Osteocyte (in vitro differentiated cells): ENCODE measurements at places on chromosomes 3 and 15. TPM values are rescaled to one million over a fixed set of nuclear protein-coding genes. Genes with fewer than 3 reads are reported as not detected.
A peak's percentile ranks its signal among the peaks of the same experiment; 100 is the strongest.

- H3K4me3 ChIP-seq, result peak overlapping the region; percentile 63
- DNase-seq, result no peak
- peaks cover 23% of the 10 kb centered on the region for H3K4me1 ChIP-seq
- H3K27ac ChIP-seq, result no peak overlapping the region
These were observed 602 bp downstream of the TRIM71 start for GRCh38 chr3:32818229-32818969.

- no peak overlapping the region for H3K27ac ChIP-seq
- H3K36me3 ChIP-seq, result peaks cover 2% of the 10 kb centered on the region
- DNase-seq, result no peak
These were observed 42.9 kb downstream of the AKAP13 start for GRCh38 chr15:85423256-85423655.

GRCh38 chr3:81876826-81877225 is 115.4 kb upstream of the GBE1 start:
- H3K36me3 ChIP-seq, result no peaks in the 10 kb centered on the region
- H3K27me3 ChIP-seq, result no peaks in the 10 kb centered on the region
- no peak overlapping the region for H3K4me3 ChIP-seq
- H3K27ac ChIP-seq, result no peak overlapping the region
- H3K4me1 ChIP-seq, result peaks cover 18% of the 10 kb centered on the region
- no peak for DNase-seq

DNA sequence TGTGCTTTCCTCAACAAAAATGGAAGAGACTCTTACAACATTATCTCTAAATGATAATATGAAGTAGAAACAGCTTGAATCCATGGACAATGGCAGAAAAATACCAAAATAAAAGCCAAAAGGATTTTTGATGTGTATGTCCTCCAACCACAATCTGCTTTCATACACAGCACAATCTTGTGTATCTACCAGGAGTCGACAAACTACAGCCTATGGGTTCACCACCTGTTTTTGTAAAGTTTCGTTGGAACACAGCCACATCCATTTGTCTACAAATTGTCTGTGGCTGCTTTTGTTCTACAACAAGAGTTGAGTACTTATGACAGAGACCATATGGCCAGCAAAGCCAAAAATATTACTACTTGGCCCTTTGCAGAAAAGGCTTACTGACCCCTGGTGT is 88.7 kb upstream of the UBE2E2 start:
- H3K27me3 ChIP-seq, result peaks cover 16% of the 10 kb centered on the region
- H3K4me3 ChIP-seq, result no peak overlapping the region
- no peak overlapping the region for H3K27ac ChIP-seq
- DNase-seq, result no peak

- no peaks in the 10 kb centered on the region for H3K4me1 ChIP-seq
- H3K36me3 ChIP-seq, result peaks cover 3% of the 10 kb centered on the region
- H3K4me3 ChIP-seq, result no peak overlapping the region
- no peak for DNase-seq
- no peak overlapping the region for H3K27ac ChIP-seq
- no peaks in the 10 kb centered on the region for H3K27me3 ChIP-seq
These were observed 27.1 kb downstream of the ITPR1 start for GRCh38 chr3:4520033-4520816.

GRCh38 chr15:63601704-63602185 is 4.6 kb downstream of the FBXL22 start:
- DNase-seq, result no peak
- H3K27me3 ChIP-seq, result no peaks in the 10 kb centered on the region
- H3K4me3 ChIP-seq, result peak overlapping the region; percentile 85
- H3K4me1 ChIP-seq, result peaks cover 23% of the 10 kb centered on the region

- no peaks in the 10 kb centered on the region for H3K36me3 ChIP-seq
- H3K27ac ChIP-seq, result no peak overlapping the region
- DNase-seq, result no peak
- H3K27me3 ChIP-seq, result no peaks in the 10 kb centered on the region
- no peak overlapping the region for H3K4me3 ChIP-seq
These were observed 35.0 kb upstream of the TJP1 start for GRCh38 chr15:29857221-29857789.

DNA sequence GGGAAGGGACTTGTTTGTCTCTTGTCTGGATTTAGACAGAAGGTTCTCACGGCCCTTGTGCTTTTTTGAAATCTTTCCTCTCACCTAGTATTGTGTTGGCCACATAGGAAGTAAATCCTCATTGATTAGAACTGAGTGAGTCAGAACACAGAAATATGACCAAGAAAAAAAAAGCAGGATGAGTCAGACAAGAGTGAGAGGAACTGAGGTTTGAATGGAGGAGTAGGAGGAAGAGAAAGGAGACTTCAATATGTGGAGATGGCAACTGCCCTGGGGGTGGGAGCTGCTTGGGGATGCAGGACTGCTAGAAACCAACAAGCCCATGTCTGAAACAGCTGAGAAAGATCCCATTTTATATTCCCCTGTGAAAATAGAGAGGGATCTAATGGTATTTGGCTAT is 194.1 kb upstream of the ZBTB20 start:
- H3K4me3 ChIP-seq, result no peak overlapping the region
- H3K27me3 ChIP-seq, result no peaks in the 10 kb centered on the region
- no peaks in the 10 kb centered on the region for H3K36me3 ChIP-seq
- no peak overlapping the region for H3K27ac ChIP-seq
- no peak for DNase-seq

GRCh38 chr15:55530861-55531313 is 22.9 kb upstream of the DNAAF4 start:
- H3K27me3 ChIP-seq, result no peaks in the 10 kb centered on the region
- no peaks in the 10 kb centered on the region for H3K36me3 ChIP-seq
- DNase-seq, result no peak
- no peak overlapping the region for H3K4me3 ChIP-seq
- H3K4me1 ChIP-seq, result peaks cover 11% of the 10 kb centered on the region

GRCh38 chr15:96561593-96561992 is 231.1 kb downstream of the NR2F2 start:
- H3K27ac ChIP-seq, result no peak overlapping the region
- H3K4me1 ChIP-seq, result no peaks in the 10 kb centered on the region
- H3K4me3 ChIP-seq, result no peak overlapping the region
- no peaks in the 10 kb centered on the region for H3K27me3 ChIP-seq
- no peak for DNase-seq

GRCh38 chr3:60841355-60841754 is 409.9 kb downstream of the FHIT start:
- H3K4me3 ChIP-seq, result no peak overlapping the region
- peaks cover 10% of the 10 kb centered on the region for H3K4me1 ChIP-seq
- no peak for DNase-seq
- peaks cover 14% of the 10 kb centered on the region for H3K27me3 ChIP-seq

DNA sequence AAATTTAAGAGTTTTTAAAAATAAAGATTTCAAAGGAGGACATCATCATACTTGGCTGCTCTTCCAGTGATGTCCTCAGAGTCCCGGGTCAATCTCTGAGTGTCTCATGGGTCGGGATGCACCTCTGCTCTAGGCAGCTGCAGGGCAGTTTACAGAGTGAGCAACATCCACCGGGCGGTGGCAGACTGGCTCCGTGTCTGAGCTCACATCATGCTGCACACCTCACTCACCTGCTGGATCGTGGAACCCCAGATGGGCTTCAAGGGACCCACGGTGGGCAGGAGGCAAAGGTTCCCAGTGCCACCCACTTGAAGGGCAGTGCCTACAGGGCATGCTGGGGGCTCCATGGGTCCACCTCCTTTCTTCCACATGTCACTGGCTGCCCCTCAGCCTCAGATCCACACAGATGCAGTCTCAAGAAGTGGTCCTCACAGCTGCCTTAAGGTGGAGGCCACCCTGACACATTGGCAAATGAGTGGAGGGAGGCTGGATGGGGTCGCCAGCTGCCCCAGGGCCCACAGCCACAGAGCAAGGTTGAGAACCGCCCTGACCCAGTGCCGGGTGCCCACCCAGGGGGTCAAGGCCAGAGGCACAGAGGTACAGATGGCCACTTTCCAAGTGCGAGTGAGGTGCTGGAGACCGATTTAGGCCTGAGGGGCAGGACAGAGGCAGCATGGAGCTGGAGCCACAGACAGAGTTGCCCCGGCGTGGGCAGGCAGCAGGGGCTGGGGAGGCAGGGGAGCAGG is 25.2 kb downstream of the CYFIP1 start:
- H3K4me1 ChIP-seq, result peaks cover 45% of the 10 kb centered on the region
- H3K27ac ChIP-seq, result no peak overlapping the region
- no peak overlapping the region for H3K4me3 ChIP-seq
- no peak for DNase-seq
- H3K27me3 ChIP-seq, result no peaks in the 10 kb centered on the region

- no peak for DNase-seq
- H3K4me3 ChIP-seq, result no peak overlapping the region
- H3K27ac ChIP-seq, result peak overlapping the region; percentile 69
- no peaks in the 10 kb centered on the region for H3K27me3 ChIP-seq
These were observed 68.8 kb downstream of the PLOD2 start for GRCh38 chr3:146092230-146092629.

GRCh38 chr3:190546881-190547510 is 33.1 kb downstream of the IL1RAP start:
- no peaks in the 10 kb centered on the region for H3K36me3 ChIP-seq
- DNase-seq, result no peak
- no peaks in the 10 kb centered on the region for H3K4me1 ChIP-seq
- H3K27ac ChIP-seq, result no peak overlapping the region

GRCh38 chr3:186464424-186465093 is 79.6 kb downstream of the CRYGS start:
- no peaks in the 10 kb centered on the region for H3K4me1 ChIP-seq
- H3K27me3 ChIP-seq, result peaks cover 36% of the 10 kb centered on the region
- H3K36me3 ChIP-seq, result no peaks in the 10 kb centered on the region
- DNase-seq, result no peak
- no peak overlapping the region for H3K27ac ChIP-seq

DNA sequence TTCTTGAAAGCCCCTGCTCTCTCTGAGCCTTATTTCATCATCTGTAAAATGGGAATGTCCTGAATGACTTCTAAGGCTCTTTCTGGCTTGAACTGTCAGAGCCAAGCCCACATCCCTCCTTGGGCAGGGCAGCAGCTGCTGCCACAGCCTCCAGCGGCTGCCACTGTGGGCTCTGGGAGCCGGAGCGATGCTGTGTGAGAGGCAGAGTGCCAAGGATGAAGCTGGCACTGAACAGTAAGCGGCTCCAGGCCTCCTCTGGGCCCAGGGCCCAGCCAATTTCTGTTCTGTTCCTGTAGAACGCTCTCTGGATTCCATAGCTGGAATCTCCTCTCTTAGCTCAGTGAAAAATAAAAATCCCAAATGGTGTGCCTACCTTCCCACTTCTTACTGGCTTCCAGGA is 4.4 kb downstream of the CPLX3 start:
- no peaks in the 10 kb centered on the region for H3K4me1 ChIP-seq
- no peak overlapping the region for H3K4me3 ChIP-seq
- H3K36me3 ChIP-seq, result no peaks in the 10 kb centered on the region
- no peak overlapping the region for H3K27ac ChIP-seq

SH2D7 gene
- total RNA-seq, result not detected in 2 replicates

FAM174B gene
- total RNA-seq, result 8.2 and 11.0 TPM in 2 replicates
